ENCODE measurements at places on chromosomes 12 and 14.

- DNase-seq = no peak
Measured at GRCh38 chr14:80323038-80323665, 111.8 kb upstream of the DIO2 start.

DNA sequence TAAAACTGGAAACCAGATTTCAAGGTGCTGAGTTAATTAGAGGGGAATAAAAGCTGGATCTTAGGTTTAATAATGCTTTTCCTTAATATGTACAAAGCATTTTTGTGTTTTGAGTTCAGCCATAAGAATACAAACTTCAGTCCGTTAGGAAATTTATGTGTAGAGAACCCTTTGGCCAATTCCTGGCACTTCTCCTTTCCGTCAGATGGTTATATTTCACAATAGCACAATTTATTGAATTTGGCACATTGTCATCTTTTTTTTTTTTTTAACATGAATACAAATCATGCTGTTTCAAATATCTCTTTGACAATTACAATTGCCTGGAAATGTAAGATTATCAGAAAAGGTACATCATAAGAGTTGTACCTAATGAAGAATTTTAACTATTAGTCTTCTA lies 56.2 kb upstream of the DDHD1 start:
- DNase-seq = no peak

GRCh38 chr12:54526812-54527630 lies 22.4 kb upstream of the PDE1B start:
- peak; percentile 22 for DNase-seq

DNA sequence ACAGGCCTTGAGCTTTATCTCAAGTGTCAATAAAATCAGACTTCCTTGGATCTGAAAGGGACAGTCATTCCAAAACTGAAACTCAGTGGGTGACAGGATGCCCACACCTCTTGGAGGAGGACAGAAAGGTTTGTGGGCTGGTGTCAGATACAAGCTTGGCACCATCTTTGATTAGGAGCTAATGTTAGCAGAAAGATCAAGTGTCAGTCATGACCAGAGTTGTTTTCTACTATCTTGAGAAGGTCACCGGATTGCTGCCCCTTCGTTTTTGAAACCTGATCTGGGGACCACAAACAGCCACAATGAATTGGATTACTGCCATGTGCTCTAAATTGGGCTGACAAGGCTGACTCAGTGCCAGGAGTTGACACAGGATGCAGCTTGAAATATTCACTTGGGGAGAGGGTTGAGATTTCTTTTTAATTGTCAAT lies 88.3 kb downstream of the OTOGL start:
- DNase-seq = no peak

GRCh38 chr12:49367381-49368239 lies at the start of gene SPATS2:
Gene SPATS2, plus strand, starts transcription at chr12:49367462. Its CDS starts 93,551 bp downstream, at chr12:49461013.
- no peak for DNase-seq

DNA sequence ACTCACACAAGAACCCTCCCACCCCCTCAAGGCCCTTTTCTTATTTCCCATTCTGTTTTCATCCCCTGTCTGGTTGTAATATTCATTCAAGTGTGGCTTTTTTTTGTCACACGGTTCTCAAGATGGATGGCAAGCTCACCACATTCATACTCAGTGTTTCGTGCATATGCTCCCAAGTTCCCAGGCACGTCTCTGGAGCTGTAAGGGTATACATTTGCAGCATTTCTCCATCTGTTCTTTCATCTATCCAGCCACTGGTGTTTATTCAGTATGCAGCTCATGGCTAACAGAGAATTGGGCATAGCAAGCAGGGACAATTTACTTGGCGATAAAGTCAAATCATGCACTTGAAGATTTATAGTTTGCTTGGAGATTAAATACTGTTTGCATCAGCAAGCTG lies 212.1 kb downstream of the GRIN2B start:
- no peak for DNase-seq

GRCh38 chr14:88535149-88535548 lies 19.7 kb downstream of the PTPN21 start:
- DNase-seq = no peak

DNA sequence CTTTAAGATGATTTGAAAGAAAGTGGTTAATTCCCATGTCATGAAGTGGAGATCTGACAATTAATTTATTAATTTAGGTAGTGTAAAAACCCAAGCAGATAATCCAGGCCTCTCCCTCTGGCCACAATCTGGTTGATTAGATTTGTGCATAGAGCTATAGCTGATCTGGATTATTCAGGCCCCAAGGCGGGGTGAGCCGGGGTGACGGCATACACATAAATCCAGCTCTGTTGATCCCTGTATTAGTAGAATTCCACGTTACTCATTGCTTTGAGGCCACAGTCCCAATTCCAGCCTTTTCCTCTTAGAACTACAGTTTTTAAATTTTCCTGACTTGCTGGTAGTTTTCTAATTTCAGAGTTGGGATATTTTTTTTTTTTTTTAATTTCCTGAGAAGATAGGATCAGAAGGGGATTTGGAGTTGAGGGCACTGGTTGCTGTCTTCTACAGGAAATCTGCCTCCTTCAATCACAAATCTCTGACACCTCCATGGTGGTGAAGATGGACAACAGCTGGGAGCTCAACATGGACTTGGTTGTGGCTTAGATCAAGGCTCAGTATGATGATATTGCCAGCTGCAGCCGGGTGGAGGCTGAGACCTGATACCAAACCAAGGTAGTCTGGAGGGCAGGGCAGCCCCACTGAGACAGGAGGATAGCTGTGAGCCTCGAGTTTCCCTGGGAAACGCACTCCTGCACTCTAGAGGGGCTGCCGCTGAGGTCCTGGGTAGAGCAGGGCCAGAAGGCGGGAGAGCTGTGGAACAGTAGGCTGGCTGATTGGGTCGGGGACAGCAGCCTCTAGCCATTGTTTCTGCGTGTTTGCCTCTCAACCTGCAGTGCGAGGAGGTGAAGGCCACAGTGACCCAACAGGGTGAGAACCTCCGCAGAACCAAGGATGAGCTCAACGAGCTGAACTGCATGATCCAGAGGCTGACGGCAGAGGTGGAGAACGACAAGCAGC lies 19.4 kb downstream of the KRT85 start:
- DNase-seq = no peak

GRCh38 chr12:69897744-69898143 lies 72.7 kb downstream of the MYRFL start:
- no peak for DNase-seq

Data from NCI-H187 (cell line).